Glutamatergic neuron (in vitro differentiated cells): ENCODE measurements at places on chromosomes 1 and 21. TPM values are rescaled to one million over a fixed set of nuclear protein-coding genes. Genes with fewer than 3 reads are reported as not detected.
A peak's percentile ranks its signal among the peaks of the same experiment; 100 is the strongest.

MCOLN3 gene
- not detected for total RNA-seq

- no peak for DNase-seq
These were observed 193.8 kb downstream of the KCNH1 start for GRCh38 chr1:210940081-210940617.

DNA sequence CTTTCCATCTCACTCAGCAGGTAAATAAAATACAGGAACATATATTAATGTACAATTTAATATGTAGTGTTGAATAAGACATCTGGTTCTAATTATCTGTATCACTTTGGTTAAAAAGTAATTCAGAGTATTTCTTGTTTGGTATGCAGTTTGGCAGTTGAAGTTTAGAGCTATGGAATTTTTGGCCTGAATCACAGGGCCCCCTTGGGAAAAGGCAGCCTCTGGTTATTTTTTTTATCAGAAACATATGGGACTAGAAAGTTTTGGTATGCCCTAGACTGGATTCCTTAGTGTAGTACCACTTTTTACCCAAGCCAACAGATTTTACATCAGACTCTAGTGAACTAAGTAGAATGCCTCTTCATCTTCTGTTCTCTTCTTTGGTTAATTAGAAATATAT lies 26.4 kb downstream of the CNST start:
- DNase-seq = no peak

DNA sequence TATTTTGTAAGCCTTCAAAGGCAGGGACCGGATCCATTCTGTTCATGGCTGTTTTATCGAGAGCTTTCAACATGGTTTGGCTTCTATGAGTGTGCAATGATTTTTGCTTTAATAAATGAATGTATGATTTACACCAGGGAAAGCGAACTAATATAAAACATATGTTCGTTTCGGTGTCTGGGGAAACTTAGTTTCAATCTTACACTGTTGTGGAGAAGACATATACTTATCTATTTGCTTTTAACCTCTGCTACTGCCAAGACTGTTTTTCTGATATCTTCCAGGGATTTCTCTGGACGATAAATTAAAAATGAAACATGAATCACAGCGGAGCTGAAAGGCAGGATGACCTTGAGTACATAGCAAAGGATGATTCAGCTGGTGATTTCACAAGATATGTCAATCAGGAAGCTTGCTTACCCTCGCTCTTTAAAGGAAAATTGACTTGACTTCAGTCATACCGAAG lies 14.7 kb upstream of the CYYR1 start:
- DNase-seq = no peak

GRCh38 chr1:168136709-168137514 lies at the start of gene GPR161:
Gene GPR161 (minus strand): TSS chr1:168136930. CDS start chr1:168104850, 32,080 bp downstream.
- peak; percentile 70 for DNase-seq

FCGR3A gene
- total RNA-seq = not detected

- DNase-seq = no peak
These were observed 1.1 kb downstream of the NENF start for GRCh38 chr1:212433577-212434462.

DNA sequence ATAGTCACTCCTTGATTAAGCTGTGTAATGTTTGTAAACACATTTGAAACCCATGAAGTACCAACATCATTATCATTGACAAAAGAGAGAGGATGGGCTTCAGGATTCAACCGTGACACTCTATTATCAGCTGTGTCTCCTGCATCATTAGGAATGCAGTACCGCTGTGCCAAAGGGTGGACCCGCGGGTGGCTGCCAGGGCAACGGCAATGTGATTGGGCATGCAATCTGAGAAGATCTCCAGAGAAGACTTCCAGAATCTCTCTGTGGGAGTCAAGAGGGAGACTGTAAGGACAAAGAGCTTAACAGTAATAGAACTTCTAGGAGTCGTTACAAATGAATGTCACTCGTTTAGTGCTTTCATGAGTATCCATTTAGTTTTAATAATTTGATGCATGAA lies 97.9 kb downstream of the USH2A start:
- no peak for DNase-seq

DNA sequence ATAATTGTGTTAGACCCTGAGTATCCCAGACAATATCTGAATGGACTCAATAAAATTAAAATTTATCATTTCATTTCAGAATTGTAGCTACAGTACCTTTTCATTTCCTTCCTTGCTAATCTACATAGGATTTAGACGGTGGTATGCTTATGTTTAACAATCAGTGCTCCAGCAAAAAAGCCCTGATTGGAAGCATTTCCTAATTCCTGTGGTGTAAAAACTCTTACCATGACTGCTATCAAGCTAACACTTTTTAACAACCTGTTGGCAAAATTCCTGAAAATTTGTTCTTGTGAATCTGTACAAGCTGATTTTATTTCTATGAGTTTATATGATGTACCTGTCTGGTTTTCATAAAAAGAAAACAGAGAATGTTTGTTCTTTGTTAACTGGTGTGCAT lies 5.2 kb upstream of the FNBP1L start:
- no peak for DNase-seq

NUAK2 gene
- total RNA-seq = 8.0 TPM

DNA sequence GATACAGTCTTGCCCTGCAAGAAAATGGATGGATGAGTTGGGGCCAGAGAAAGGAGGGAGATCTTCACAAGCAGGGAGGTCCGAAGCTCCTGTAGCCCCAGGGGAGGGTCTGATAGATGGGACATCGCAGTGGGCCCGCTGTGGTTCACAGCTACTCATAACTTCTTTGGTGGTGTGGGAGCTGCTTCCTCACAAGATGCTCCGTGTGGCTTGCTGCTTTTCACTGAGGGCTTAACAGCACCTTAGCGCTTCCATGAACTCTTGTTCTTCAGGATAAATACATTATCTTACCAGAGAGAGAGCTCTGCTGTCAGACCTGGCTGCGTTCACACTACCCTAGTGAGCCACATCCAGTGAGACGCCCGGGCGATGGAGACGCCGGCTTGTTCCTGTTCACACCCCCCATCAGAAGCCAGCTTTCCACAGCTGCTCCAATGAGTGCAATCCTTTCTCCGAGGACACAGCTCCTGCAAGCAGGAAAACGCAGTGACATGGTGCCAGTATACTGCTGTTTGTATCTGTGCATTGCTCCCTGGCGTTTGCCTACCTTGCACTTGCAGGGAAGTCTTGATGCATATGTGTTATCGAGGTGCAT lies 599.8 kb downstream of the AJAP1 start:
- DNase-seq = no peak

GRCh38 chr1:199269241-199269640 lies 630.4 kb downstream of the PTPRC start:
- DNase-seq = no peak
